Activated CD4-positive, alpha-beta memory T cell treated with anti-CD3 and anti-CD28 coated beads for 36 hours (primary cell): ENCODE measurements at places on chromosomes 5 and 9. TPM values are rescaled to one million over a fixed set of nuclear protein-coding genes. Genes with fewer than 3 reads are reported as not detected.

GRCh38 chr5:64682608-64683007 lies 7.7 kb upstream of the SHISAL2B start:
- DNase-seq = no peak
- no peaks in the 10 kb centered on the region for H3K36me3 ChIP-seq

- no peaks in the 10 kb centered on the region for H3K36me3 ChIP-seq
- DNase-seq = no peak
- H3K4me3 ChIP-seq = no peak overlapping the region
- no peak overlapping the region for H3K27ac ChIP-seq
- peaks cover 4% of the 10 kb centered on the region for H3K4me1 ChIP-seq
Observed at GRCh38 chr5:146529984-146530383, 14.0 kb upstream of the GPR151 start.

DNA sequence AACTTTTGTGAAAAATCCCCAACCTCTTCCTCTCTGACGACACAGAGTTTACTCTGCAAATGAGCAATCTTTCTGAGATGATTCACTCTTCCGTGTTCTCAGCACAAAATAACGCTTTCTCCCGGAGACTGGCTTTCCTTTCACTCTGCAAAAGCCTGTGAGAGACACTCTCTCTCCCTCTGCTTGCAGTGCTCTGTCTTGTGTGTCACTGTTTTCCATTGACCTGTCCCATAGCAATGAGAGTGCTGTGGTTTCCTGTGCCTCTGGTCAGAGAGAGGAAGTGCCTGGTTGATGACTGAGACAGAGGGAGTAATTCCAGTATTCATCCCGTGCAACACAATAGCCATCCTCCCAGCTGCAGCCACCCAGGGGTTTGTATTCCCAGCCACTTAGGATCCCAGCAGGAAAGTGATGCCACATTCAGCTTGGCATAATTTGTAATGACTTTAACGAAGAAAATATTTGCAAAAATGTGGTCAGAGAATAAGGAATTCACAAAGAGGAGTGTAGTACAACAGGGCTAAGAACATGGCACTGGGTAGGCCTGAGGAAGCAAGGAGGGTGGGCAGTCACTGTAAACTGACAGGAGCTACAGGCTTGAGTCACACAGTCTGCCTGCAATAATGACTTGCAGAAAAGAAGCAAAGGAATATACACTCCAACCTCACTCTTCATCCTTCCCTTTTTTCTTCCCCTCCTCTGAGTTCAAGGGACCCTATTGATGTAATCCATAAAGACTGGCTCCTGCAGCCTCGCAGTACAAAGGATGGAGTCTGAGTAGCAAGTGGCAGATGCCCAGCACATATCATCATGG lies 463.5 kb upstream of the RGMB start:
- DNase-seq = peak; percentile 37
- no peaks in the 10 kb centered on the region for H3K27me3 ChIP-seq
- H3K4me3 ChIP-seq = no peak overlapping the region
- no peaks in the 10 kb centered on the region for H3K36me3 ChIP-seq
- no peak overlapping the region for H3K27ac ChIP-seq

DNA sequence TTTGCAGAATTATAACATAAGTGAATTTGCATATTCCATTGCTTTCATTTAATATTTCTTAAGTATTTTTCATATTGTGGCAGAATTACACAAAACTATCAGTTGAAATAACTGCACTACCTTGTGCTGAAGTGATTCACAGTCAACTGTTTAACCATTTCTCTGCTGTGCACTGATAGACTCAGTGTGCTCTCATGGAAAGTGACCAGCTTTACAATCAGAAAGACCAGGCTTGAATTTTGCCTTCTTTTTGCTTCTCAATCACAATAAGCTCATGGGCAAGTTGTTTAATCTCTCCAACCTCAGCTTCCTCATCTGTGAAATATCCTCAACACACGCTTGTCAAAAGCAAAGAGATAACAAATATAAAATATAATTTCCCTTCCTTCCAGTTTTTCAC lies 18.3 kb downstream of the CDK5RAP2 start:
- peaks cover 9% of the 10 kb centered on the region for H3K4me1 ChIP-seq
- H3K36me3 ChIP-seq = peaks cover 37% of the 10 kb centered on the region
- no peak overlapping the region for H3K4me3 ChIP-seq
- no peak overlapping the region for H3K27ac ChIP-seq
- H3K27me3 ChIP-seq = no peaks in the 10 kb centered on the region

DNA sequence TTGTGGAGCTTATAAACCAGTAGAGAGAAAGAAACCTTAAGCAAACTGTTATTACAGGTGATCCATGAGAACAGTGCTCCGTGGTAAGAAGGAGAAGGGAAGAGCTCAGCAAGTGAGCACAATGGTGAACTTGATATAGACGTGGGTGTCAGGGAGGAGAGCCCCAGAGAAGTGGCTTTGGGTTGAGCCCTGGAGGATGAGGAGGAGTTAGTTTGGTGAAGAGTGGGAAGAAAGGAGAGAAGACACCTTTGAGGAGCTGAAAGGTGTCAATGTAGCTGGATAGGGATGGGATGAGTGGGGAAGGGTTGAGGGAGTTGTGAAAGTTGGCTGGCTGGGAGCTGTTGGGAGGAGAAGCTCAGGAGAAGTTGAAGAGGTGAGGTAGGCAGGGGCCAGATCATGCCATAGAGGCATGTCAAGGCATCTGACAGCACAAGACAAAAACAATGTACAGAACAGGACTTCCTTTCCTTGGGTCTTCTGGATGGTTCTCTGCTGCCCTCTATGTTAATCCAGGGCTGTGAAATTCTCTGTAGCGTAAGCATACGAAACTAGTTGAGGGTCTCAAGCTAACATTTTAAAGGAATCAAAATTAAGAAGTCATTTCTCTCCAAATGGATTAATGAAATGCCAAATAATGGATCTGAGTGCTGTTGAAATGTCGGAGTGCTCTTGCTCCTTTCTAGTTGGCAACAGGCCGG lies 501.9 kb downstream of the KDM4C start:
- no peaks in the 10 kb centered on the region for H3K36me3 ChIP-seq
- peaks cover 11% of the 10 kb centered on the region for H3K27me3 ChIP-seq
- H3K4me1 ChIP-seq = no peaks in the 10 kb centered on the region
- no peak overlapping the region for H3K4me3 ChIP-seq

DNA sequence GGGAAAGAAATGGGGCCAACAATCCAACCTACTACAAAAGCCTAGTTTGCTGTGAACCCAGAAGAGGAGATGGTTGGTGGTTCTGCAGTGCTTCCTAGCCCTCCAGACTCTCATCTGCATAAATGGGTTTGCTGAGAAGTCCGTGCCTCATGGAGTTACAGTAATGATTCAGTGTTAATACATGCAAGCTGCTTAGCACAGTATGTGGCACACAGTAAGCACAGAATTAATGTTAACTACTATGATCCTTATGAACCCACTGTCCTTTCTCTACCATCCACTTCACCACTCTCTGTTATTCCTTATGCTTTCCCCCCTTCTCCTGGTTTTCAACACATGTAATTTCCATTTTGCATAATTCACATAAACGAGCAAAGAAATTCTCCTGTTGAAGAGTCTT lies 100.0 kb downstream of the ACTBL2 start:
- H3K4me3 ChIP-seq = no peak overlapping the region
- no peaks in the 10 kb centered on the region for H3K36me3 ChIP-seq
- no peak for DNase-seq
- no peak overlapping the region for H3K27ac ChIP-seq
- peaks cover 11% of the 10 kb centered on the region for H3K4me1 ChIP-seq
- peaks cover 1% of the 10 kb centered on the region for H3K27me3 ChIP-seq

GRCh38 chr5:170426149-170426767 lies 37.1 kb upstream of the KCNMB1 start:
- H3K27me3 ChIP-seq = peaks cover 2% of the 10 kb centered on the region
- no peak overlapping the region for H3K4me3 ChIP-seq
- H3K4me1 ChIP-seq = no peaks in the 10 kb centered on the region
- DNase-seq = no peak
- no peaks in the 10 kb centered on the region for H3K36me3 ChIP-seq
- no peak overlapping the region for H3K27ac ChIP-seq

GRCh38 chr9:15253786-15254185 lies 53.2 kb downstream of the TTC39B start:
- H3K27ac ChIP-seq = no peak overlapping the region
- no peak for DNase-seq
- H3K4me1 ChIP-seq = peaks cover 7% of the 10 kb centered on the region
- no peak overlapping the region for H3K4me3 ChIP-seq
- H3K36me3 ChIP-seq = peaks cover 6% of the 10 kb centered on the region

DNA sequence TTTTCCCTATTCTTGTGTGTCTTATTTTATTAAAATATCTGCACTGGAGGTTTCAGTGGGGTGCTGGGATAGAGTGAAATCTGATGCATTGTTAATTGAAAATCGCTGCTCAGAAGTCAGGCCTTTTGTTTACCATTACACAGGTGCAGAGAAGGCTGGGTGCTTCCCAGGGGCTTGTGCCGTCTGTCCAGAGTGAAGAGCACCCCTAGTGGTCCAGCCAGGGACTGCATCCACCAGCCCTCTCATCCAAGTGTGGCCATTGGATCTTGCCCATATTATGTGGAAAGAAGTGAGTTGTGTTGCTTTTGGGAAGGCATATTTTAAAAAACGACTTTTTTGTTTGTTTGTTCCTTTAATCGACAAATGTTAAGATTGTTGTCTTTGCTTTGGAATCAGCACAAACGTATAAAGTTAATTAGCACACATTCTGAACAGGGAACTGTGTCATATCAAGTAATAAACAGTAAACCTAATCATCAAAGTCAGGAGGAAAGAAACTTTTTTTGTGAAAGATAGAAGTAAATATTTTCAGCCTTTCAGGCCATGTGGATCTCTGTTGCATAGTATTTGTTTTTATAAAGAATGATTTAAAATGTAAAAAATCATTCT lies 315.6 kb downstream of the MTRR start:
- peak; percentile 54 for DNase-seq
- H3K4me3 ChIP-seq = no peak overlapping the region
- H3K4me1 ChIP-seq = no peaks in the 10 kb centered on the region
- H3K27me3 ChIP-seq = no peaks in the 10 kb centered on the region
- H3K27ac ChIP-seq = no peak overlapping the region

DNA sequence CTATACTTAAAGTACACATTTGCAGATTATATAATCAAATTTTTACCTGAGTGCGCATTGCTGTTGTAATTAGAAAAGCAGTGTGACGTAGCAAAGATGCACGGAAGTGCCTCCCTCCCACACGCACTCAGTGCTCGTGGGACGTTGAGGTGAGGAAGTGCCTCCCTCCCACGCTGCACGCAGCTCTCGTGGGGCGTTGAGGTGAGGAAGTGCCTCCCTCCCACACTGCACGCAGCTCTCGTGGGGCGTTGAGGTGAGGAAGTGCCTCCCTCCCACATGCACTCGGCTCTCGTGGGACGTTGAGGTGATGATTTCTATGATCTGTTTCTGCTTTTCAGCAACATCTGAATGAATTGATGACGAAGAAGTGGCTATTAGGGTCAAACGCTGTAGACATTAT lies 21.0 kb downstream of the EXOC3 start:
- H3K4me1 ChIP-seq = peaks cover 46% of the 10 kb centered on the region
- H3K27ac ChIP-seq = peak overlapping the region; percentile 82
- peak; percentile 79 for DNase-seq
- peaks cover 49% of the 10 kb centered on the region for H3K36me3 ChIP-seq
- H3K4me3 ChIP-seq = no peak overlapping the region

DNA sequence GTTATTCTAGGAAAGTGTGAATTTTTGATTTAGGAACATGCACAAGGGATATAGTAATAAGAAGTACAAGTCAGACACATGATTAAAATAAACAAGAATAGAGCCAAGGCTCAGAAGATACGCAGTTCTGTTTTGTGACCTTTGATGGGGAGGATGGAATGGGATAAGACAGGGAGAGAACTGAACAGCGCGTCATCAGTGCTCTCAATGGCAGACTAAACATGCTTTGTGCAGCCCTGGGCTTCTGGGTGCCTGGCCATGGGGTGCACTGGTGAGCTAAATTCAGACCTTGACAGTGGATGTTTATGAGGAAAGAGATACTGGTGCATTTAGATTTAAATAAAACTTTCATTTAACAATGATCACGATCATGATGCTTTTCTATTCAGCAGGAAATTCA lies 309.7 kb downstream of the ARHGEF28 start:
- DNase-seq = no peak
- H3K36me3 ChIP-seq = no peaks in the 10 kb centered on the region
- no peak overlapping the region for H3K4me3 ChIP-seq
- no peaks in the 10 kb centered on the region for H3K4me1 ChIP-seq

DNA sequence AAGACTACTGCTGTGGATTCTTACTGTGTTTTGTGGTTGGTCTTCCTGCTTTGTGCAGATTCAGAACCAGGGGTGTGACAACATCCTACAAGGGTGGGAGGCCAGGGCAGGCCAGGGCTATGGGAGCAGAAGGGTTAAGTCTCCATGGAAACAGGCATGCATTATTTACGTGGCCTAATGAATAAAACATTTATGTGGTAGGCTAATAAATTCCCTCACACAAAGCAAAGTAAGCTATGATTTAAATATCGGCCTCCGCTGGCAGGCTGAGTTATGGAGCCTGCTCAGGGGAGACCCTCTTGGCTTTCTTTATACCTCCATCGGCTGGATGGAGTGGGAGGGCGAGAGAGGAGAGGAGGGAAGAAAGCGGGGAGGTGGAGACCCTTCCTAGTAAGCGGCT lies 230.3 kb upstream of the MVB12B start:
- no peaks in the 10 kb centered on the region for H3K4me1 ChIP-seq

- H3K27me3 ChIP-seq = peaks cover 2% of the 10 kb centered on the region
- no peaks in the 10 kb centered on the region for H3K4me1 ChIP-seq
- H3K27ac ChIP-seq = no peak overlapping the region
- DNase-seq = no peak
- no peaks in the 10 kb centered on the region for H3K36me3 ChIP-seq
Observed at GRCh38 chr5:137615171-137615775, 116.1 kb upstream of the SPOCK1 start.

DNA sequence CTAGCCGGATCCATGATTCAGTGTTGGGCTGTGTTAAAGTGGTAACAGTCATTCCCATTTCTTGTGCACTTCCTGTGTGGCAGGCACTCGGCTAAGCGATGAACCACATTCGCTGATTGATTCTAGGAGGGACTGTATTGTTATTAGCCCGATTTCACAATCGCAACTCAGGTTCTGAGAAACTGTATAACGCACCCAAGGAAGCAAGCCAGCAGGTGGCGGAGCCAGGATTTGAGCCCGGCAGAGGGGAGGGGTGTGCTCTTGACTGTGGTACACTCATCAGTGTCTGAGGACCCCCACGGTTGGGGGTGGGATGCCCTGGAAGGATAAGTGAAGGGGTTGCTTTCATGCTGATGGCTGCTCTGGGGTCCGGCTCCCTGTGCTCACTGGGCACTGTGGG lies 34.7 kb downstream of the LRSAM1 start:
- no peaks in the 10 kb centered on the region for H3K27me3 ChIP-seq
- H3K4me3 ChIP-seq = no peak overlapping the region
- H3K4me1 ChIP-seq = no peaks in the 10 kb centered on the region

GRCh38 chr5:131268758-131269370 lies 5.0 kb downstream of the CDC42SE2 start:
- H3K27me3 ChIP-seq = no peaks in the 10 kb centered on the region
- peak overlapping the region; percentile 96 for H3K27ac ChIP-seq
- peak overlapping the region; percentile 66 for H3K4me3 ChIP-seq
- peaks cover 48% of the 10 kb centered on the region for H3K4me1 ChIP-seq

IGIP gene
- 2.2 TPM for total RNA-seq

PCDHGB3 gene
- total RNA-seq = not detected

TAF11L5 gene
- total RNA-seq = not detected
